IMR-90 (cell line): ENCODE measurements at places on chromosomes 2 and 18. TPM values are rescaled to one million over a fixed set of nuclear protein-coding genes. Genes with fewer than 3 reads are reported as not detected.

The ABCG5 gene
- total RNA-seq = not detected in 2 replicates

DNA sequence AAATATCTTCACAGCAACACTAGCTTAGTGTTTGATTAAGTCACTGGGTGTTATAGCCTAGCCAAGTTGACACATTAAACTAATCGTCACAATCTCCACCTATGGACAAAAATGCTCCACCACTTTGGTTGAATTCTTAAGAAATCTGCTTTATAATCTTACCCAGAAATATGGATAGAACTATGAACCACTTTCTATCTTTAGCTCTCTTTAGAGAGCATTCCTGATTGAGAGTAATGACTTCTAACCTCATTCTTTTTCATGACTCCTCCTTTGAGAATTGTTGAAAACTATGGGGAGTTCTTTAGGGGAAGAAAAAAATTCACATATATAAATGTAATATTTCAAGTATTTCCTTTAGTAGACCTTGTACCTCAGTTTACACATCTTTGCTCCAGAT lies 1282.2 kb upstream of the ZEB2 start:
- no peak overlapping the region for H3K27ac ChIP-seq
- H3K36me3 ChIP-seq = no peaks in the 10 kb centered on the region
- no peak overlapping the region for H3K4me3 ChIP-seq
- H3K27me3 ChIP-seq = no peaks in the 10 kb centered on the region
- no peak for DNase-seq

The VAMP5 gene
- total RNA-seq = 13.8 and 27.8 TPM in 2 replicates

DNA sequence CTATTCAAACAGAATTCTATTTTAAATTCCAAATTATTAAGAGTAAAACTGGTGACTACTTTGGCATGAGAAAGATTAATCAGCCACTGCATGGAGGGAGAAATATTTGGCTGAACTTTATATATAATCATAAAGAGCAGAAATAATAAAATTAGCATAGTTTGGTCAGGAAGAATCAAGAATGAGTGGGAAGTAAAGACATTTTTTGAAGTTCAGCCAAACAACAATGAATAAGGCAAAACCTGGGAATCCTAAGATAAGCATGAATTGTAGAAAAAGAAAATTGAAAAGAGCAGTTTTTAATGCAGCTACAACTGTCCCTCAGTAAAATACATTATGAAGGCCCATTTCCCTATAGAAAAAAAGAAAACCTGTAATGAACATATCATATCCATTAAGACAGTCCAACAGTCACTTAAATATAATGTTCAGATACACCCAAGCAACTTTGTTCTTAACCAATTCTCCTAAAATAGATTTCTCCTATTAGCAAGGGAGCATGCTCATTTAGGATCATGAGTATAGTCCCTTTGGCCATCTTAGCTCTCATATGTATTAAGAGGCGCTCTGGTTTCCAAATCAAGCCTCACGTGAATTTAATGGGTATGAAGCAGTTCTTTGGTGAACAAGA lies 6.5 kb downstream of the TMEM17 start:
- H3K4me1 ChIP-seq = no peaks in the 10 kb centered on the region; the same call in 1 of the 2 replicates
- H3K4me3 ChIP-seq = no peak overlapping the region
- H3K36me3 ChIP-seq = no peaks in the 10 kb centered on the region
- H3K27ac ChIP-seq = no peak overlapping the region

DNA sequence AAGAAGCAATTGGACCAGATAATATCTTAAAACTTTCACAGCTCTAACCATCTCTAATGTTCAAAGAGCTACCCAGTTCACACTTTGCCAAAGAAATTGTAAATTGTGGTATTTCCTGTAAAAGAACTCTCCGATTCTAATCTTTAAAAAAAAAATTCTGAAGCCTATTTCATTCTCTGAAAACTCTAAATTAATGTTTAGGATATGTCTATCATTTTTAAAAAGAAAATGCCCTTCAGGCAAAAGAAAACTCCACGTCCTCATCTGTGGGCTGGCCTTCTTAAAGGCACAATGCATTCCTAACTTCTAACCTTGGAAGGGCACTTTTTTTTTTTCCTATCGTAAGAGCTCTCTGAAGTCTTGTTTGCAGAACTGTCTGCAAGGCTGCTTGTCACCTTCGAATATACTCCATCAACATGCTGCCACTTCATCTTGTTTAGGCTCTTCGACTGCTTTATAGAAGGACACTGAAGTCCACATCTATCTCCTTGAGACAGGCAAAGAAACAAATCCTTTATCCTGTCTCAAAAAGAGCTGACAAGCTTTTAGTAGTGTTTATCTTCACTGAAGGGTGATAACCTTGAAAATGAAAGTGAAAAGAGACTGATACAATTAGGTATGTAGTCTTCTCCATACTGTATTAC lies 124.3 kb upstream of the SLC39A10 start:
- peak overlapping the region; percentile 97 for H3K27ac ChIP-seq
- peak; percentile 63 for DNase-seq
- no peaks in the 10 kb centered on the region for H3K36me3 ChIP-seq
- no peaks in the 10 kb centered on the region for H3K27me3 ChIP-seq

The DPP4 gene
- total RNA-seq = 19.0 and 24.2 TPM in 2 replicates

GRCh38 chr2:108325756-108326155 lies 37.1 kb downstream of the SULT1C2 start:
- H3K27me3 ChIP-seq = no peaks in the 10 kb centered on the region
- DNase-seq = peak; percentile 44
- no peak overlapping the region for H3K27ac ChIP-seq
- peaks cover 5% of the 10 kb centered on the region; the same call in 1 of the 2 replicates for H3K4me1 ChIP-seq
- no peak overlapping the region for H3K4me3 ChIP-seq
